ENCODE measurements at places on chromosomes 6 and 20.
A peak's percentile ranks its signal among the peaks of the same experiment; 100 is the strongest.

- DNase-seq = no peak
Observed at GRCh38 chr6:84428300-84428907, 201.0 kb upstream of the CEP162 start.

- peak; percentile 38 for DNase-seq
Observed at GRCh38 chr6:28838634-28839442, 84.9 kb downstream of the TRIM27 start.

- DNase-seq = no peak
Observed at GRCh38 chr6:156630613-156631302, 146.4 kb upstream of the ARID1B start.

DNA sequence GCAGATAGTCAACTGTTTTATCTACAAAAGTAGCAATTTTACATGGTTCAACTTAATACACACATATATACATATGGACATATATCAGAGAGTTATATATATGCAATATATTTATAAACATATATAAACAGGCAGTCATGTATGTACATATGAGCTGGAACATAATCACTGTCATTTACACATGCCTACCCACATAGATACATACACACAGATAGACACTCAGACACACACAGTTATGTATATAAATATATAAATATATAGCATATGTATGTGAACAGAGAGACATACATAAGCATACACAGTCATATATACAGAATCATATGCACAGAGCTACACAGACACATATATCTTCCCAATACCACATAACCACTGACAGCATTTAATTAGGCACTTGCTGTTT, 2.2 kb downstream of the WFDC5 start:
- DNase-seq = no peak

DNA sequence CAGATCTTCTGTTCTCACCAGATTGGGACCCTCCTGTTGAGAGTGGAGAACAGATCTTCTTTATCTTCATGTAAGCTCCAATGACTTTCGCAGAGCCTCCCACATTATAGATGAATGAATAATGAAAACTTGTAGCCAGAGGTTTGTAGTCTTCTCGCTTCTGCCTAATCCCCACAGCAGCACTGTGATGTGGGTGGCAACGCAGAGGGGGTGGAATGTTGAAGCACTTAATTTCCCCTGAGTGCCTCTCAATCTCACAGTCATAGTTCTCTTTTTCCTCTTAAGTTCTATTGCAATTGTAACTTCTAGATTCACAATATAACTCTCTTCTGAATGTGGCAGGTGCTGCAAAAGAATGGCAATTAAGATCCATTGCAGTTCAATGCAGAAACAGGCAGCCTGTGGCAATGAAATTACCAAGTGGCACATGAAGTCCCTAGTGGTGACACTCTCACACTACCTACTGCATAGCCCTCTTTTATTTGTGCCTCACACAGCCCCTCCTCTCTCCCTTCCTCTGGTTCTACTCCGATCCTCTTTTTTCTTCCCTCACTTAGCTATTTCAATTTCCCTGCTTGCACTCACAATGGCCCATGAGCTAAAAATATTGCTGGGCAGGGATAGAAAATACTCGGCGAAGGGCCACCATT, 281.9 kb downstream of the UBE3D start:
- no peak for DNase-seq

GRCh38 chr6:147508042-147508865, at the start of gene SAMD5:
Gene SAMD5, plus strand, starts transcription at chr6:147508690. Its CDS starts 239 bp downstream, at chr6:147508929.
- no peak for DNase-seq

DNA sequence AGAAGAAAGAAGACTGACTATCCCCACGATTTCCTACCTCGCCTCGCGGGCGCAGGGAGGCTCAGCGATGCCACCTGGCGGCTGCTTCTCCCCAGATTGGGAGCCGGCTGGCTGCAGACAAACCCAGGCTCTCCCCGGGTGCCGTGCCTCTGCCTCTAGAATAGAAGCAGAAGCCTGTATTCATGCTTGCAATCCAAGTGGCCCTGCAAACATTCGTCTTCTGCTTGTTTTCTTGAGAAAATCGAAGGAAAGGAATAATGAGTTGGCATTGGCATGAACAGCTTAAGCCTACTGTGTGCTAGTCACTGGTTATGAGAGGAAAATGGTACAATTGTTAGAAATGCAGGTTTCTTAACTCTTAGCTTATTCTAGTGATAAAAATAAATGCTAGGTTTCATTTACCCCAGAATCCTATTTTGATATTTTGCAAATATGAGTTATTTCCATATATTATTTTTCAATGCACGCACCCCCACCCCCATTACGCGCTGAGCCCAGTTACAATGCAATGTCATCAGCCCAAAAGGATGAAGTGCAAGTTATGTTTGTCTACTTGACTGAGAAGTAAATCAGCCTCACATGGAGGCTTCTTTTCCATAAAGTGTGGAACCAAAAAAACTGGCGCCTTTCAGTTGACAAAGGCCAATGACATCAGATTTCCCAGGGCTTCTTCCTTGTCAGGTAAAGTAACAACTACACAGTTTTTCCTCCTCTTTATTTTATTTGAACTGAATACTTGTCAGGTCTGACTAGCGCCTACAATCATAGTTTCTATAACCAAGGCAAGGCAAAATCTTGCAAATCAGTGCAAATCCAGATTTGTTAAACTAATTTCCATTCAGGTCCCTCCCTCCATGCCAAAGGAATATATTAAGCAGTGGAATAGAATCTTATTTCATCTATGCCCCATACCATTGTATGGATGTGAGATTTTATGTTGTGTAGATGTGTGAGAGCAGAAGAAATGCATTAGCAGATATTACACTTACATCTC, 3.9 kb upstream of the SOX4 start:
- peak; percentile 75 for DNase-seq

DNA sequence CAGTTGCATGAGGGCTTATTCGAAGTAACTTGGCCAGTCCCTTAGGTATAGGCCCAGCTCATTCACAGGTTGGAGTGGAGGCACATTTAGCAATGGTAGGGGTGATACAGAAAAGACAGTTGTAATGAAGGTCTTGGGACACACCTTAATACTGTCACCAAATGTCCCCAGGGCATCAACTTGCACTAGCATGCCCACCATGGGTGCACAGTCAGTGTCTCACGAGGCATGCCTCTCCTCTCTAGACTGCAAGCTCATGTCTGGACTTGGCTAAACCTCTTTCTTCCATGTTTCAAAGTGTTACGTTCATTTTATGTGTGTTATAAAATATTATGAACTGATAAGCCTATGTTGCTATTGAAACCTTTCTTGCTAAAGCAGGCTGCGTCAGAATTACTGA, 124.0 kb upstream of the ECI2 start:
- DNase-seq = no peak

- no peak for DNase-seq
Observed at GRCh38 chr6:108622641-108623298, 62.1 kb downstream of the FOXO3 start.

DNA sequence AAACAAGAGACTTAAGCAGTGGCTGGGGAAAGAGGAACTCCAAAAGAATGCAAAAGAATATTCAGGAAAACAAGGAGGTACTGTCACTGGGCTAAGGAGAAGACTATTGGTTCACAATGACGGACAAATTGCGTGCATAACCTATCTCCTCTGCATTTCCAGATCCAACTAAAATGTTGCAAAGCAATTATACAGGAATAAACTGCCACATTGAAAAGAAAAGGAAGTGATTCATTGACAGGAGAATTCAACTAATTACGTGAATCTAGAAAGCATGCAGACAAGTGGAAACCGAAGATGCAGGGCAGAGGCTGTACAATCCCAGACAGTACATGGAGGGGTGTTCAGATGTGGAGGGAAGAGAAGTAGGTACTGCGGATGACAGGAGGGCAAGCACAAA, 152.8 kb upstream of the RIPOR2 start:
- no peak for DNase-seq

GRCh38 chr6:13695252-13695651, 16.4 kb downstream of the RANBP9 start:
- DNase-seq = no peak

DNA sequence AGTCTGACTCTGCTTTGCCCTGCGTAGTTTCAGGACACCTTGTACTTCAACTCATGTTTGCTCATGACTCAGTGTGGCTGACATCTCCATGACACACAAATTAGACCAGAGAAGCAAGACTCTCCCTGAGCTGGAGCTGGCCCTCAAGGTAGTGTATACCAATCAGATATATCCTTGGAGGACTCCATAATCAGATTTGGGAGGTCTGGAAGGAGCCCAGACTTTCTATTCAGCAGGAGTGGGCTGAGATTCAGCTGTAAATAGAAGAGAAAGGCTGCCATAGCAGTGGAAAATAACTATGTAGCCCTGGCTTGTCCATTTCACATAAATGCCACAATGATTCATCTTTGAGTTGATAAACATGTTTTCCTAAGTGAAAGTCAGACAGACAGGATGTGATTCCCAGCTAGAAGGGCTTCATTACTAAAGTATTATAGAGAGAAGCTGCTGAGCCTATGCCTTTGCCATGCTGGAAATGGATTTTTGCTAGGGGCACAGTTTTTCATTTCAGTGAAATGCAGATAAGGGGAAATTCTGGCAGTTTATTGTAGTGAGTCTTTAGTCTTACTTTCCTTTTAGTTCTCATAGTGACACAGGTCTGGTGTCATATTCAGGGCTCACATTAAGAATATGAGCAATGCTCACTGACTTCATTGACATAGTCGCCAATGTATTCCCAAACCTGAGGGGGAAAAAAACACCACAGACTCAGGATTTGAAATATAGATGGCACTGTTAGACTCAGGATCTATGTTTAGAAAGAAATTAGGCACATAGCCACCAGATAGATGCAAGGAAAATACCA, 95.3 kb downstream of the CLVS2 start:
- no peak for DNase-seq

- no peak for DNase-seq
Observed at GRCh38 chr6:39773782-39774181, 18.4 kb upstream of the DAAM2 start.

- DNase-seq = no peak
Observed at GRCh38 chr6:128271527-128271926, 248.9 kb downstream of the PTPRK start.

GRCh38 chr6:1040393-1040792, 271.5 kb upstream of the FOXQ1 start:
- no peak for DNase-seq

DNA sequence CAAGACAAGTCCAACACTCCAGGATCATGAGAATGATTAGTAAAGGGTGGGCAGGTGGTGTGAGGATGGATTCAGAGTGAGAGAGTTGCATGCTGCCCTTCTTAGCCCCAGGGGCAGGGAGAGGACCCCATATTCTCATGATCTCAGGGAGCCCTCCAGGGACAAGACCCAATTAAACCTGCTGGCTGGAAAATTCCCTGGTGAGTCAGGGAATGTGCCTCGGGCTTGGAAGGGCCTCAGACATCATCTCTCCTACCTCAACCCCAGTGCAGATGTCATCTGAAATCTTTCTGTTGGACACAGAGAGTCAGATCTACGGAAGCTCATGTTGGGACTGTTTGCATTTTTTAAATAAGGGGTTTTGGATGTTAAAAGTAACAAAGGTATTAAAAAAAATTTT, 9.2 kb upstream of the SIRPD start:
- DNase-seq = no peak

- no peak for DNase-seq
Observed at GRCh38 chr6:106512048-106512967, 117.0 kb downstream of the RTN4IP1 start.

DNA sequence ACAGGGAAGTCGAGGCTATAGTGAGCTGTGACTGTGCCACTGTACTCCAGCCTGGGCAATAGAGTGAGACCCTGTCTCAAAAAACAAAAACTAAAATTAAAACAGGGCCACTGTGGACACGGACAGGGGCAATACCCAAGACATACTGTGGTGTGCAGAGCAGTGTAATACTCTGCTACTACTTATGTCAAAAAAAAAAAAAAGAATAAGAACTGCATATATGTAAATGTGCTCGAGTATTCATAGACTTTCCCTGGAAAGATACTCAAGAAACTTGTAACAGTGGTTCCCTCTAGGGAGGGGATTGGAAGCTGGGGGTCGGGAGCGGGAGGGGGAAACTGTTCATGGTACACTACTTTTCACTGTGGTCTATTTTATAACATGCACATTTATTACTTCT, 15.9 kb downstream of the SPDEF start:
- DNase-seq = no peak

DNA sequence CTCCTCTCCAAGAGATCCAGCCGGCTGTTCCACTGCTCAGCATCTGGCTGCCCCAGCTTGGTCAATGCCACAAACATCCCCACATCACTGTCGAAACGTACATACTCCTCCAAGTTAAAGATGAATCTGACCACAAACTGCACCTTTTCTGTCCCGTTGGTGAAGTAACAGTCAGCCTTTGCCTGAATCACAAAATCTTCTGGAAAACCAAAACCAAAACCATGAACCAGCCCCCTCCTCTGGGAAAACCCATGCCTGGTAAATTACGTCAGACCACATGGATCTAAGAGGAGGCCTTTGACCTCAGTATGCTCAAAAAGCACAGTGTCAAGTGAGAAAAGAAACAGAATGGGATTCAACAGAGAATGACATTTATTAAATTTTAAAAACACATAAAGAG, 1.7 kb downstream of the HLA-DOB start:
- no peak for DNase-seq

- no peak for DNase-seq
Observed at GRCh38 chr6:68677058-68677457, 42.0 kb downstream of the ADGRB3 start.

GRCh38 chr20:16284385-16285100, 288.7 kb downstream of the KIF16B start:
- DNase-seq = no peak

DNA sequence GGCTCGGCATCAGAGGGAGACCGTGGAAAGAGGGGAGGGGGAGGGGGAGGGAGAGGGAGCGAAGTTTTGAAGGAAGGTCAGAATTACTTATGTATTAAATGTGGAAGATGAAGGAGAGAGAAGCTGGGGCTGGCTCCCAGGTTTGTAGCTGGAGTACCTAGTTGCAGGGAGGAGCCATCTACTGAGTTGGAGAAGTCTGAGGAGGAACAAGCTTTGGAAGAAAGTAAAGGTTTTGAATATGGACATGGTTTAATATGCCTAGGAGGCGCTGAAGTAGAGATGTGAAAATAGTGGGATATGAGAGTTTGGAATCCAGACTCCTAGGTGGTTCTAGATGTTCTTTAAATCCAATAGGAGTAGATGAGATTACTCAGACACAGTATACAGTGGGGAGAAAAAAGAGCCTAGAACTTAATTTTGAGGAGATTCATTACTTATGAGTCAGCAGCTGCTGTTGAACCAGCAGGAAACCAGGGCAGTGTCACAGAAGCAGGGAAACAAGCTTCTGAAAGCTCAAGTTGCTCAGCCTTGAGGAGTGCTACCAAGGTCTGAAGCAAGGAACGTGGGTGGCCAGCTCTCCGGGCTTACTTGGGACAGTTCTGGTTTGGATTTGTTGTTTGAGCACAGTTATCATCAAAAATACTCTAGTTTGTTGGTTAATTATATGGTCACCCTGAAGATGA, 149.3 kb downstream of the UTRN start:
- no peak for DNase-seq

- DNase-seq = no peak
Observed at GRCh38 chr6:104987218-104987617, 30.3 kb downstream of the LIN28B start.

Measured in stimulated activated CD4-positive, alpha-beta T cell treated with anti-CD3 and anti-CD28 coated beads, Interleukin-1b, Interleukin-23, amount 100 ng/mL, for 1 hour (primary cell).